ENCODE measurements at places on chromosomes 12 and 14.

DNA sequence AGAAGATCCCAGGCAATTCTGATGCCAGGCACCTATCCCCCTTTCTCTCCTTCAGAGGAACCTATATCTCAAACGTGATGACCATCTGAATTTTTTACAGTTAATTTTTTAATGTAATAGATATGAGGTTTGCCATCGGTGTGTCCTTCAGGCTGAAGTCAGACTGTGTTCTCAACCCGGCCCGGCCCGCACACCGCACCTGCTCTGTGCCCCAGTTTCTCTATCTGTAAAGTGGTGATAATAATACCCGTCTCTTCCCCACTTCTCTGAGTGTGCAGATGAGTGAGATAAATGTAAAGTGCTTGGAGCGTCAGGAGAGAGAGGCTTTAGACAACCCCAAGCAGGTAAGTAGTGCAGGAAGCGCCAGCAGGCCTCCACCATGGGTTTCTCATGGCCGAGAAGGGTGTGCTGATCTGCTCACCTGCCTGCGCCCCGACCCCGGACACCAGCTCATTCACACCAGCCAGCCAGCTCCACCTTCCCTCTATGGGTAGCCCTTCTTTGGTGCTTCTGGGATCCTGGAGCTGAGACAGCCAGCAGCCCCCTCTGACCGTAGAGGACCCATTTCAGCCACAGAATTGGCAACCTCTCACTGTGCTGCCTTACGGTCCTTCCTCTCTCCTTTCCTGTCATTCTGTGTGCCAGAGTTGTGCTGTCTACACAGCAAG, 80.0 kb downstream of the ZFP36L1 start:
- DNase-seq = no peak

DNA sequence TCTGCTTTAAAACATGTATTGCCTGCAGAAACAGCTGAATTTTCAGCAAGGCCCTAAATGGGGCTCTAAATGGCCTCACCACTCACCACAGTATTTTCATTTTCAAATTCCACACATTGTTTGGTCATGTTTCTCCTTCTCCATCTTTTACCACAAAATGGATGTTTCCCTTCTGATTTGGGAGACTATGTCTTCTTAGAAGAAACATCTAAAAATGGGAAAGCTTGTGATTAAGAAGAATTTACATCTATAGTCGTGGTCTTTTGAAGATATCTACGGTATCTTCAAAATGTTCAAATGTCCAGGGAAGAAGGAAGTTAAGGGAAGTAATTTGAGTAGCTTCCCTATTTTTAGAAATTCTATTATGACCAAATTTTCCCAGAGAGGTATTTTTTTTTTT, 20.7 kb upstream of the TUBA1C start:
- DNase-seq = no peak

GRCh38 chr14:79279645-79280597, 931.4 kb downstream of the DIO2 start:
- DNase-seq = no peak

GRCh38 chr12:16348435-16349130, 1.1 kb downstream of the MGST1 start:
- peak; percentile 26 for DNase-seq

- DNase-seq = no peak
These were observed 110.2 kb downstream of the ALX1 start for GRCh38 chr12:85390266-85390665.

- no peak for DNase-seq
These were observed 86.3 kb upstream of the TMTC2 start for GRCh38 chr12:82600379-82600778.

GRCh38 chr12:57887631-57888408, 41.3 kb upstream of the CTDSP2 start:
- no peak for DNase-seq

- peak; percentile 38 for DNase-seq
These were observed 35.0 kb upstream of the GALNT9 start for GRCh38 chr12:132364348-132364902.

GRCh38 chr12:15698377-15698871, 90.8 kb downstream of the EPS8 start:
- DNase-seq = peak; percentile 21

- no peak for DNase-seq
These were observed 4.4 kb upstream of the OR6J1 start for GRCh38 chr14:22648506-22648905.

DNA sequence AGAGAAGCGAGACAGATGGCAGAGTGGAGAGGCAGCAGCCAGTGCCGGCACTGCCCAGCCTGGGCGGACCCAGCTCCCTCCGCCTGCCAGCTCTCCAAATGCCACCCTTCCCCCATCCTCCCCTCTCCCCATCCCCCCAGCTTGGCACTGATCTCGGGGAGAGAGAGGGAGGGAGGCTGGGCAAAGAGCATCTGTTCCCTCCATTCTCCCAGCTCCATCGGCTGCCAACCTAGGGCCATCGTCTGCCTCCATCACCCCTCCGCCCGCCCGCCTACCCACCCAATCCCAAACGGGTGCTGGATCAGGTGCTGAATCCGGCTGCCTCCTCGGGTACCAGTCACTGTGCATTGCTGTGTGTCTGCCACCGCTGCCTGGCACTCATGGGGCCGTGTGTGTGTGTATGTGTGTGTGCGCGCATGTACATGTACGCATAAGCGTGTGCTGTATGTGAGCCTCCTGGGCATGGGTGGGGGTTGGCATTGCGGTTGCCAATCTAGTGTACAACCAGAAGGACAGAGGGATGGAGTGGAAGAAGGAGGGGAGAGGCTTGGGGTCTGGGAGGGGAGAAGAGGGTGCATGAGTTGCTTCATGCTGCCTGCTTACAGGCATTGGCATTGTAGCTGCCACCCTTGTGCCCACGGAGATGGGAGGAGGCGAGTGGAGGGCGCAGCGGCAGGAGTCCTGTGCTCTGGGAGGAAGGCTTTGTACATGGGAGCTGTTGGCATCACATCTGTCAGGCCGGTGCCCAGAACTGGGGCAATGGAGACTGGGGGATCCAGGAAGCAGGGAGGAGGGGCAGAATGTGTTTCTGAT, 38.4 kb downstream of the ZFHX2 start:
- DNase-seq = no peak

DNA sequence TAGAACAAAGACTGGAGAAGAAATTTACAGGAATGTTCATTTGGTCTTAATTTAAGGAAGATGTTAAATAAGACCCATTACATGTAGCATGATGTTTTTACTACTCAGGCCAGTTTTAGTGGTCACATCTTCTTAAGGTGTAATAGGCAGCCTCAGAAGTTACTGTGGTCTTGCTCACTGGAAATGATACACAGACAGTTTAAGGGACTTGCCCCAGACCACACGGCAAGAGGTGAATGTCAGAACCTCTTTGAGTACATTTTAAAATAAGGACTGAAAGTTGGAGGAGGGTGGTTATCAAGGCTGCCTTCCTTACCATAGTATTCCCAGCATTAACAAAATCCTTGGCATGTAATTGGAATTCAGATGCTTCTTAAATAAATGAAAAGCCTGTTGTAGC, 37.9 kb downstream of the LRRK2 start:
- no peak for DNase-seq

GRCh38 chr12:99367181-99367580, 280.4 kb upstream of the GARIN6 start:
- no peak for DNase-seq

- no peak for DNase-seq
These were observed 57.2 kb upstream of the SCN8A start for GRCh38 chr12:51533799-51534198.

DNA sequence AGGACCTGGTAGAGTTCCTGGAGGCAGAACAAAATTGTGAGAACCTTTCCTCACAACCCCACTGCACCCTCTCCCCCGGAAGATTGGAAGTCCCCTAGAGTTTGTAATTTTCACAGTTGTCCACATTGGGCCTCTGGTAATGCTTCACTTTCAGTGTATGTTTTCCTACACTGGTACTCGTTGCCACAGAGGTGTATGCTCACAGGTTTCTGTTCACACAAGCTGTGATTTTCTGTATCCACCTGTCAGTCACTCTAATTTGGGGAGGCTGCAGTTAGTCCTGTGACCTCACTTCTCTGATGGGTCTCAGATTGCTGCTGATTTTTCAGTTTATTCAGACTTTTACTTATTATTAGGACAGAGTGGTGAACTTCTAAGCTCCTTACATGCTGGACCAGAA, 66.4 kb upstream of the BMP4 start:
- no peak for DNase-seq

DNA sequence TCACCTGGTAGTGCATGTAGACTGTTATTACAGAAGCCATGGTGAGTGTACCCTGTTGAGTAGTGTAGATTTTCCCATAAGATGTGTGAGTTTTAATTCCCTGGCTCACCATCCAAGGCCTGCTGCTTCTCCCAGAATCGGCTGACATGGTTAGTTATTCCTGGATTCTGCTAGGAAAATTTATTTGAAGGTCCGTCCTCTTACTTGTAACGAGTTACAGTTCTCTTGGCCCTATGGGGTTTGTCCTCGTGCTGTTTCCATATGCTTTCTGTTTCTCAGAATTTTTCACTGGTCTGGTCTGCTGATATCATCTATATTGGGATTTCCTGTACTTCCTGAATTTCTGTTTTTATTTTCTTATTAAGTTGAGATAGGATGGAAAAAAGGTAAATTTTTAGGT, 423.3 kb upstream of the RGS6 start:
- DNase-seq = no peak

DNA sequence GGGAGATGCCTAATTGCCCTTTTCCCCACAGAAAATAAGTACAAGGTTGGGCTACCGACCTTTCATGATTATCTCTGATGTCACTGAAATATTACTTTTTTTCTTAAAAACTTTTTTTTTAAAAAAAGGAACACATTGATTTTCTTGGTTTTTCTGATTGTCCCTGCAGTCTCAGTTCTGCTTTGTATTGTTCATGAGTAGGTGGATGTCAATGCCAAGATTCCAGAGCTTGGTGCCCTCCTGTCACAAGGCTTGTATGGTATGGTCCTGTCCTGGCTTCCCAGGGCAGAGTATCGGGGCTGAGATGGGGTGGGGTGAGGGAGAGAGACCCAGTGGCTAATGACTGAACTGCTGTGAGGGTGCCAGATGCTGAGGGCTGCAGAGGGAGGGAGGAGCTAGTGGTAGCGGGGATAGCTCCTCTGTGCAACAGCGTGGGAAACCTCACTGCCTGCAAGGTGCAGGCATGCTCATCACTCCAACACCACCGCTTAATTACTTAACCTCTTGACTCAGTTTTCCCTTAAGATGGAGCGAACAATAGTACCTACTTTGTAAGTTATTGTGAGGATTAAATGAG, 4.4 kb upstream of the CTDSP2 start:
- no peak for DNase-seq

GRCh38 chr14:102923201-102923924, 900 bp downstream of the AMN start:
- DNase-seq = no peak

- DNase-seq = peak; percentile 45
These were observed 10.5 kb downstream of the SNX6 start for GRCh38 chr14:34619471-34619870.
